ENCODE measurements at places on chromosomes 2 and 18.
A peak's percentile ranks its signal among the peaks of the same experiment; 100 is the strongest.

- no peak for DNase-seq
Observed at GRCh38 chr2:235833971-235834620, 334.1 kb downstream of the GBX2 start.

DNA sequence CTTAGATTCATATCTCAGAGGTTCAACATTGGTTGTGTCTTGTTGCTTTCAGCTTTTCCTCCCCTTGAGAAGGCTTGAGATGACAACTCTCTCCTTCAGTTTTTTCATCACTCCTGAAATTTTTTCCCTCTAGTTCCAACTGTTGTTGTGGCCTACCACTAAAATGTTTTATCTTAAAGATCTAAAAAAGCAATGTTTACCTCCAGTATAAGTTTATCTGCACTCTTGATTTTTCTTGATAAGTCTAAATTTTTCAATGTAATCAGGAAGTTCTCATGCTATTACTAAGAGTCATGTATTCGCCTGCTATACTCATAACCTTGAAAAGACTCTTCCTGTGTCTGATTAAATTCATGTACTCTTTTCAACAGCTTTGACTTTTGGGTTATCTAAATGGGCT, 366.3 kb upstream of the TFPI start:
- no peak for DNase-seq

- DNase-seq: no peak
Observed at GRCh38 chr2:173357346-173357745, 2.7 kb downstream of the CDCA7 start.

GRCh38 chr2:124534028-124534427, 508.9 kb downstream of the CNTNAP5 start:
- DNase-seq: no peak

DNA sequence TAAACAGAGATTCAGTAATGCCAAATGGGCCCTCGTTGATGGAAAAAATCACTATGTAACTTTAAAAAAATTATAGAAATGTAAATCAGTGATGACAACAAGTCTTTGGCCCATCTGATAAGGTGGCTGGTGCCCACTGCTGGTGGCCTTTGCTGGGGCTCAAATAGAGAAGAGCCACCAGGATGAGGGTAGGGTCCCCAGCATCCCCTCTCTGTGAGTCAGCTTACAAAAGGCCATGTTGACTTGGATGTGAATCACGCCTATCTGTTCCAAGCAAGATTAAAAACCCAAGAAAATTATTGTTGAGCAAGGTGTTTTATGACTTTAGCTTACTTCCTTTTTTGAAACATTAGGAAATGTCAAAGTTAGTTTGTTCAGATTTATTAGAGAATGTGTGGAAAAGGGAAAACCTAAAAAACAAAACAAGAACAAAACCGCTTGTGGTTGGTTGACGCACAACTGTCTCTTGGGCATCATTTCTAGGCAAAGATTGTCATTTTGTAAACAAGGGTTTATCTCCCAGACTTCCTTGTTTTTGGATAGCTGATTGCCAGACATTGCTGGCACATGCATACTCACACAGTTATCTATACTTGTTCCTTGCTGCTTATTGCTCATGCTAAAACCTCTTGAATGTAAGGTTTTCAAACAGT, 53.7 kb upstream of the ZNF396 start:
- no peak for DNase-seq

GRCh38 chr2:69779258-69780001, 37.5 kb downstream of the ANXA4 start:
- no peak for DNase-seq

- DNase-seq: no peak
Observed at GRCh38 chr2:28451793-28452533, 43.9 kb upstream of the PLB1 start.

GRCh38 chr2:148926291-148926961, 51.4 kb downstream of the KIF5C start:
- peak; percentile 66 for DNase-seq

DNA sequence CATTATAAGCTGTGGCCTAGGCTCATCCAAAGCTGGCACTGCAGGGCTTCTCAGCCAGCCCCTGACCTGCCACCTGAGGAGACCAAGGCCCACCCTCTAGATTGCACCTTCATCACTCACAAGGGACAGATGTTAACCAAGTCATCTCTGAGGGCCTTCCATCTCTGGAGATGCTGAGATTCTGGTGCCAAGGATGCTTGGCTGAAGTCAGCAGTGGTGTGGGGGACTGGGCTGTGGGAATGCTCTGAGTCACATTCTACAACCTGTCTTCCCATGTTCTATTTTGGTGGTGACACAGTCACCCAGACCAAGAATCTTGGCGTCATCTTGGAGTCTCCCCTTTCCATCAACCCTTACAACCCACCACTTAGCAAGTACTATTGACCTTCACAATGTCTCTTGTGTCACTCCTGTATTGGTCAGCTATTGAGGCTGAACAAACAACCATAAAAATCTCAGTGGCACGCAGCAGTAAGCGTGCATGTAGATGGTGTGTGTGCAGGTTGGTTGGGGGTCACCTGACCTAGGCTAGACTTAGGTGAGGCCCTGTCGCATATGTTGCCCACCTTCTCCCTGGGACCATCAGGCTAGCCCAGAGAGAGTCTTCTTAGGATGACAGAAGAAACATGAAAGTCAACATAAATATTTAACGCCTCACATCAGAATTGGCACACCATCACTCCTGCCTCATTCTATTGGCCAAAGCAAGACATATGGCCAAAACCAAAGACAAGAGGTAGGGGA, 135.0 kb downstream of the SMAD7 start:
- DNase-seq: no peak

DNA sequence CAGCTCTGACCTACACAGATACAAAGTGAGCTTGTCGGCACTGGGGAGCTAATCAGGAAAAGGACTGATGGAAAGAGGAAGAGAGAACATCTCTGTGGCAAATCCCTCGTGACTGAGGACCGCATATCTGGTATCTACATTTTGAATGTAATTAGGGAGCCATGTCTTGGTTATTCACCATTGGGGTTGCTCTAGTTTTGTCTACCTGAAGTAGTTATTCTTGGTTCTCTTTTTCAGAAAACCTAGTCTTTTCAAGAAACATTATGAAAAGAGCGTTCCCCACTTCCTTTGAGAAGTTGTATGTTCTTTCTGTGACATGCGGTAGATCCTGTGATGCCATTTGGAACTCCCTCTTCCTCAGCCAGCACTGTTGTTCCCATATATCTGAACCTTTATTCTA, 104.4 kb downstream of the DOCK10 start:
- DNase-seq: no peak

GRCh38 chr2:199739413-199740110, 111.4 kb downstream of the FTCDNL1 start:
- DNase-seq: peak; percentile 61

GRCh38 chr2:216635171-216635570, 2.0 kb downstream of the IGFBP2 start:
- no peak for DNase-seq

DNA sequence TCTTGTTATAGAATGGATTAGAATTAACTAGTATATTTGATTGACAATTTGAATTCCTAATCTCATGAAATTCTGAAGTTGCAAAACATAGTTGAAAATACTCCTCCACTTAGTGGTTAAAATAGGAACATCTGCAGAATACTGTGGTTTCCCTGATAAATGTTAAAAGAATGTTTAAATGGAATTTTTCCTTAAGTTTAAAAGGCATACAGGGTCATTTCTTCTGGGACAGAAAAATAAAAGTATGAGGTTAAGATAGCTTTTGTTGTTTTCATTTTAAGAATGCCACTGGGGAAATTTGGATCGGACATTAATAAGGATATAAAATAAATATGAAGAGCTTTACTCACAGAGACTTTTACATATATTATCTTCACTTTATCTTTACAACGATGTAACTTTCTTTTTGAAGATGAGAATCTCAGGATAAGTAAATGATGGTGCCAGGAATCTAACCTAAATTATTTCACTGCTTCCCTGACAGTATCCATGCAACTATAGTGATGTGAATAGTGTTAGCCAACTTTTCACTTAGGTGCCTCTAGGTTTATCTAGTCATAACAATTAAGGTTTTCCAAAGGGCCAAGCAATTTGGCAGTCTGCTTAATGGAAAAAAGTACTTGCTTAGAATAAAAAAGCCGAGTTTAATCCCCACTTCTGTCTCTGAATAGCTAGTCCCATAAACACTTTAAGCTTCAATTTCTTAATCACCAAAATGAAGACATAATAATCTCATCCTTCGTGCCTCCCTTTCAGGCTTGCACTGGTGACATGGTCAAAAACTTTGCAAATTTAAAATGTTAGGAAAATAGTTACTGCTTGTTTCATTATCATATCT, 151.8 kb upstream of the STK17B start:
- DNase-seq: no peak

GRCh38 chr2:196337208-196337953, 166.0 kb upstream of the STK17B start:
- DNase-seq: peak; percentile 23
